ENCODE measurements at places on chromosomes 3 and 15. TPM values are rescaled to one million over a fixed set of nuclear protein-coding genes. Genes with fewer than 3 reads are reported as not detected.

RARRES1 gene
- 520 TPM for total RNA-seq

CCDC80 gene
- 160 TPM for total RNA-seq

DCP1A gene
- total RNA-seq: 21.7 TPM

ZNF385D gene
- 32.0 TPM for total RNA-seq

RAB6B gene
- total RNA-seq: 0.75 TPM

DNAH12 gene
- total RNA-seq: not detected

MKRN2 gene
- 25.2 TPM for total RNA-seq

THSD4 gene
- total RNA-seq: 151 TPM

CHCHD6 gene
- 1.2 TPM for total RNA-seq

B3GNT5 gene
- 0.11 TPM for total RNA-seq

CD200R1 gene
- total RNA-seq: not detected

CPA3 gene
- total RNA-seq: not detected

EHHADH gene
- 1.8 TPM for total RNA-seq

AHSG gene
- total RNA-seq: 0.53 TPM

MYRIP gene
- total RNA-seq: 12.7 TPM

EOMES gene
- total RNA-seq: not detected

SCN11A gene
- total RNA-seq: not detected

LRTM1 gene
- not detected for total RNA-seq

COL6A5 gene
- total RNA-seq: not detected

IMPG2 gene
- 0.11 TPM for total RNA-seq

SKOR1 gene
- not detected for total RNA-seq

KY gene
- 0.43 TPM for total RNA-seq

FGD5 gene
- 112 TPM for total RNA-seq

CGNL1 gene
- 3.5 TPM for total RNA-seq

MED12L gene
- 0.43 TPM for total RNA-seq

SHC4 gene
- 7.2 TPM for total RNA-seq

SLC22A13 gene
- not detected for total RNA-seq

HRH1 gene
- 6.2 TPM for total RNA-seq

FAM227B gene
- not detected for total RNA-seq

GXYLT2 gene
- 19.5 TPM for total RNA-seq

PRR23B gene
- total RNA-seq: not detected

ADPGK gene
- 24.8 TPM for total RNA-seq

PIK3R4 gene
- total RNA-seq: 101 TPM

UTS2B gene
- total RNA-seq: 16.8 TPM

IL5RA gene
- total RNA-seq: not detected

RTP4 gene
- not detected for total RNA-seq

SLCO2A1 gene
- 111 TPM for total RNA-seq
